ENCODE measurements at places on chromosomes 5 and 9.

DNA sequence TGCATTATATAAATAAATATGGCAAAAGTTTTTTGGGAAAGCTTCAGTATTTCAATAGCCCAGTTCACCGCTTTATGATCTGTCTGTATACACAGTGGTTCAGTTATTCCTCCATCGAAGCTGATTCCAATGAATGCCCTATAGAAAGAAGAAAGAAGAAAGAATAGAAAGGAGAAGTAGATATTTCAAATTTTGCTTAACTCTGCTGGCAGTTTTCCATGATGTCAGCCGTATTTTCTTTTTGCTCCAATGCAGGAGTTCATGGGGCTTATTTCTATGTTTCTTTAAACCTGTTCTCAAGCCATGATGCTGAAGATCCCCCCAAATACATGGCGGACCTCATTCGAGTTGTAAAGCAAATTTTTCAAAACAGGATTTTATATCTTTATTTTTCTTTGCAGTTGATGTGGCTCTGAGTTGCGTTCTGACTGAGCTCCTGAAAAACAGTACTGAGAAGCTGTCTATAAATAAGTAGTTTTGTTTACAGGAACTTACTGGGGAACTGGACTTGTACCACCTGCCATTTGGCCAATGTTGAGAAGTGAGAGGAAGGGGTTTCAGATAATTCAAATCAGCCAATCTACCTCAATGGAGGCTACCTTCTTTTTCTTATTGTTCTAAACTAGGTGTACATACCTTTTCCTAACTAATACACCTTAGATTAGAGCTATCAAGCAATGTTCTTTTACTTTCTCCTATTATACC is 418.5 kb upstream of the MEF2C start:
- no peak for DNase-seq

- no peak for DNase-seq
These were observed 272.7 kb downstream of the ADAMTSL1 start for GRCh38 chr9:18746631-18747030.

GRCh38 chr5:32329395-32329834 is 16.7 kb upstream of the MTMR12 start:
- DNase-seq: peak; percentile 64

GRCh38 chr5:147484708-147485020 is 25.2 kb downstream of the DPYSL3 start:
- DNase-seq: no peak
